ENCODE measurements at places on chromosomes 7 and 10.

DNA sequence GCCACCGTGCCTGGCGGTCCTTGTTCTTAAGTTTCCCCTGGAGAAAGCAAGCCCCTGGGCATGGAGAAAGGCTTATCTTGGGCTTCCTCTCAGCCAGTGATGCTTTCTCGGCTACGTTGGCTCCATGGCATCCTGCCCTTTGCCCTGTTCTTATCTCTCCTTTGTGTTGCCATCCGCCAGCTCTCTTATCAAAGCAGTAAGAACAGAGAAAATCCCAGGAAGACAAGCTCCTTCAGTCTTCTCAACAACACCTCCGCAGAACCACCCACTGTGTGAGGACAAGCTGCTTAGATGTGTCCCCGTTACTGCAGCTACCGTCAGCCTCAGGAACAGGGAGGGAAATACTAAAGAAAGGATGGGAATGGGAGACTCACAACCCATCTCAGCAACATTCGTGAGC lies 3.3 kb downstream of the PLEKHS1 start:
- no peak for DNase-seq

- DNase-seq = no peak
Measured at GRCh38 chr7:40175725-40176510, 41.1 kb downstream of the SUGCT start.

GRCh38 chr7:102063690-102064180 lies 222.9 kb upstream of the SH2B2 start:
- no peak for DNase-seq

DNA sequence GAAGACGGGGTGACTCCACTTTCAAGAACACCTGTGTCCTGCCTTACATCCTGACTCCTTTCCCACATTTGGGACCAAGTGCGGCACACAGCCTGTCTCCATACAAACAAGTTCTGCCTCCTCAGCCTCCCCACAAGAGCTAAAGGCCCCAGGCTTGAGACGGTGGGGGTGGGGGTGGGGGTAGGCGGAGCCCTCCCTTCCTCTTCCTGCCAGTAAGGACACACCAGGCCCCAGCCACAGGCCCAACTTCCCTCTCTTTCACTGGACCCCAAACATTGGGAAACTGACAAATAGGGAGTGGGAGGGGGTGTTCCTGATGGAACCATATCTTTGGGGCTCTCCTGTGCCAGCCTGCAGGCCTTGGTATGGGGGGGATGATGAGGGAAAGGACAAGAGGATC lies 4.6 kb downstream of the CDK5 start:
- DNase-seq = no peak

GRCh38 chr7:30700941-30701340 lies 18.7 kb upstream of the CRHR2 start:
- no peak for DNase-seq

DNA sequence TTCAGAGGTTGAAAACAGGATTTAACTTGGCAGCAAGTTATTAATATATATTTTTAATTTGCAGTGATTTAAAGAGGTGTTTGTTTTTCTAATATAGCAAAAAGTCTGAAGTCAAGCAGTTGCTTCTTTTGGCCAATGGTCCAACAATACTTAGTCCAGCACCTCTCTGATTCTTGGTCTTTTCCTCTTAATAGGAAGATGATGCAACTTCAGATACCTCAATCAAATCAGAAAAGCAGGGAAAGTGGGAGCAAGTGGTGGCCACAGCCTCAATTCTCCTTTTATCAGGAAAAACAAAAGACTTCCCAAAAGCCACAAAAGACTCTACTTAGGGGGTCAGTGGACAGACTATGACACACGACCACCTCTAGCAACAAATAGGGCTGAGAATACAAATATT lies 133.6 kb upstream of the LRGUK start:
- DNase-seq = no peak

GRCh38 chr7:47786557-47787248 lies 161.6 kb downstream of the PKD1L1 start:
- no peak for DNase-seq

DNA sequence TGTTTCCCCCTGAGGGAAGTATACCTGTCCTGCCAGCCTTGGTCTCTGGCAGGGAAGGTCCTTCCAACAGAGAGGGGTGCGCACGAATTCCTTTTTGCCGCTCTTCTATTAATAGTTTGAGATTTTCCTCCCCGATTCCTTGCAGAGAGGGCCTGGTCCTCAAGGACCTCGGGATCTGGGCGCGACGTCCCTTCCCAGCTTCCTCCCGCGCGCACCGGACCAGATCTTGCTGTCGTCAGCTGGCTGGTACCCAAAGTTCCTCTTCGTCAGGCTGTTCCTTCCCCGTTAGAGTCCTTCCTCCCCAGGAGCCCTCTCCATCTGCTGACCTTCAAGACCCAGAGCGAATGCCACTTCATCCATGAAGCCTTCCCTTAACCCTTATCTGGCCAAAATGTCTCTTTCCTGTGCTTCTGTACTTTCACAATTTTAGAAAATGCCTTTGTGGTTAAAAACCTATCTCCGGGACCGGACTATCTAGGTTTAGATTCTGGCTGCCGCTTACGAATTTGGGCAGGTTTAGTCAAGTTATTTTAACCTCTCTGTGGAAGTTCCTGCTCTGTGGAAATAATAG lies 851 bp upstream of the GOT1 start:
- no peak for DNase-seq

All from KG1 (cell line).